ENCODE measurements at places on chromosomes 1 and 21.

DNA sequence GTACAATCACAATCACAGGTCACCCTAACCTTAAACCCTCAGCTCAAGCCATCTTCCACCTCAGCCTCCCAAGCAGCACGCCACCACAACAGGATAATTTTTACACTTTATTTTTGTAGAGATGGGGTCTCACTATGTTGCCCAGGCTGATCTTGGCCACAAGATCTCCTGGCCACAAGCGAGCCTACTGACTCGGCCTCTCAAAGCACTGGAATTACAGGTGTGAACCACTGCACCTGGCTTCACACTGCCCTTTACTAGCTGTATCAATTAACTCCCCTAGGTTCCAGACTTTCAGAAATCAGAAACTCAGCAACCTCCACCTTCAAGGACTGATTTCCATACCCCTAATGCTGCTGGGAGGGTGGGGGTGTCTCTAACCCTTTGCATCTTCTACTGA is 37.0 kb downstream of the NUP133 start:
- DNase-seq: no peak

- DNase-seq: peak; percentile 33
Measured at GRCh38 chr1:2413495-2414296, 1.3 kb upstream of the PEX10 start.

GRCh38 chr1:91697861-91698260 is 188.1 kb downstream of the TGFBR3 start:
- no peak for DNase-seq

- no peak for DNase-seq
Measured at GRCh38 chr1:18239671-18240070, 132.1 kb downstream of the IGSF21 start.

GRCh38 chr1:1373051-1373814 is 1.8 kb downstream of the AURKAIP1 start:
- DNase-seq: no peak
